SK-N-DZ (cell line): ENCODE measurements at places on chromosomes 7 and 10.

DNA sequence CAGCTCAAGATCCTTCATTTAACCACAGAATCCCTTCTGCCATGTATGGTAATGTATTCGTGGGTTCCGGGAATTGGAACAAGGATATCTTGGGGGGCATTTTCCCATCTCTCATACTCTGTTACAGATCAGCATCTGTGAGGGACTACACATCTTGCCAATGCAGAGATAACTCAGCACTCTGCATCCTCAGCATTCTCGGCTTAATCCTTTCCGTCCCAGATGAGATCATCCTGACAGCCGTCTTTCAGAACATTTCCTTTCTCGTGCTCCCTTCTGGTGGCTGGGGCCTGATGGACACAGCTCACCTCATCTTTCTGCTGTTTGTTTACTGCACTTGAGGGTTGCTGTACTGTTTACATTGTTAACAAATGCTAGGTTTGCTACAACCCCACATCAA, 25.3 kb downstream of the FKBP6 start:
- no peak for DNase-seq

GRCh38 chr10:73232887-73233286, 14.2 kb downstream of the DNAJC9 start:
- DNase-seq, result peak; percentile 17

GRCh38 chr10:74167443-74167842, 16.4 kb downstream of the ADK start:
- DNase-seq, result no peak

DNA sequence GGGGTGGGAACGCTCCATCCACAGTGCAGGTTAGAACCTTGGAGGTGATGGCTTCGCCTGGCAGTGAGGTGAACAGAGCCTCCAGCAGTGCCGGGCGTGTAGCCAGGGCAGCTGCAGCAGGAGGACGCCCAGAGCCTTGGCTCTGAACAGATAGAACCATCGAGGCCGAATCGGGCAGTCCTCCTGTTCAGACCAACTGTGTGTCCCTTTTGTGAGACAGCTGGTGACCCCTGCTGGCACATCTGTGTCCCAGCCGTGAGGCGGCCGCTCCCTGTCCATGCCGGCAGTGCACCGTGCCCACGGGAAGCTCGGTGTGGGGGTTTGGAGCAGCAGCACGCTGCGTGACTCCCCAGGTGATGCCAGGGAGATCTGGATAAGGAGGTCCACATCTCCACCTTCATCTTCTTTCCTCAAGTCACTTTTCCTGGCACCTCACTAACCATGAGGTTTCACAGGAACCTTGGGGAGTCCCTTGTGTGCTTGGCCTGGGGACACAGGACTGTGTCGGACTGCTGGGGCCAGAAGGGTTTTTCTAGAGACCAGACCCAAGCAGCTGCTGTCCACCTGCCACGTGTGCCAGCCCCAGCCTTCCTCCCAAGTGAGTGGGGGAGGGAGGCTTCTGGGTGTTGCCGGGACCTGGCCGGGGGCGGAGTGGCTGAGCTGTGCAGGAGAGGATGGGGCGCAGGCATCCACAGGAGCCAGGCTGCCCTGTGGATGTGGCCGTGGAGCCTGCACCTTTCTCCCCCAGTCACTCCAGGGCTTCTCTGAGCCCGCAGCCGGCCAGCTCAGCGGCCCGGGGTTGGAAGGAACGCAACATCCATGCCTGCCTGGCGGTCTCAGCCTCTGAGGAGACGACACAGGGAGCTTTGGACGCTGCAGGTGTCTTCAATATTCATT, 69.4 kb downstream of the DNAJB6 start:
- no peak for DNase-seq

- no peak for DNase-seq
Observed at GRCh38 chr7:87877366-87878040, 1.2 kb downstream of the DBF4 start.

GRCh38 chr7:128055637-128056036, 24.4 kb upstream of the LRRC4 start:
- DNase-seq, result no peak

- peak; percentile 17 for DNase-seq
Observed at GRCh38 chr10:2839081-2839725, 228.1 kb upstream of the PFKP start.

DNA sequence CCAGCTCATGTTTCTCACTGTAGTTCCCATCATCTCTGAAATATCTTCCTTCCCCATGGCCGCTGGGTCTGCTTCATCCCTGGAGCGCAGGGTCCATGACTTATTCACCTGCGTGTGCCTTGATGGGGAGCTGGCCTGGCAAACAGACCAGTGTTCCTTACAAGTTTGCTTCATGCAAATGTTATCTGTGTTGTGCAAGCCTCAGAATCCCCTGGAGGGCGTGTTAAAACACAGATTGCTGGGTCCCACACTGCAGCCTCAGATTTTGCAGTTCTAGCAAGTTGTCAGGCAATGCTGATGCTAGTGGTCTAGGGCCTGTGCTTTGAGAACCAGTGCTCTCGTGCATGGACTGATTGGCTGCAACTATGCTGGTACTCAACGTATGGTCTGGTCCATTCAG, 7.2 kb upstream of the DMBT1 start:
- no peak for DNase-seq

- DNase-seq, result peak; percentile 37
Observed at GRCh38 chr10:5890452-5890915, 441 bp downstream of the FBH1 start.

DNA sequence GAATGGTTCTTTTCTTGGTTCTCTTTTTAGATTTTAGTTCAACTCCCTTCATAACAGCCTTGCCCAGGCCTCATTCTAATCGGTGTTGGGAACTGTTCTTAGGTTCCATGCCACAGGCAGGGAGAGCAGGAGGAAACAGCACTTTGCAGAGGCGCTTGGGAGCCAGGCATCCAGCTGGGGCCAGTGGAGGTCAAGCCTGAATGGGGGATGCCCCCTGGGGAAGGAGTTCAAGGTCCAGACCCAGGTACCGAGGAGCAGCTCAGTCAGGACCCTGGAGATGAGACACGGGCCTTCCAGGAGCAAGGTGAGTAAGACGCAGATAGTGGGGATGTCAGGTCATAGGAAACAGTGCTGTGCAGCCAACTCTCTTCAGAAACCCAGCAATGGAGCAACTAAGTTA, 4.5 kb downstream of the ZSCAN25 start:
- no peak for DNase-seq

DNA sequence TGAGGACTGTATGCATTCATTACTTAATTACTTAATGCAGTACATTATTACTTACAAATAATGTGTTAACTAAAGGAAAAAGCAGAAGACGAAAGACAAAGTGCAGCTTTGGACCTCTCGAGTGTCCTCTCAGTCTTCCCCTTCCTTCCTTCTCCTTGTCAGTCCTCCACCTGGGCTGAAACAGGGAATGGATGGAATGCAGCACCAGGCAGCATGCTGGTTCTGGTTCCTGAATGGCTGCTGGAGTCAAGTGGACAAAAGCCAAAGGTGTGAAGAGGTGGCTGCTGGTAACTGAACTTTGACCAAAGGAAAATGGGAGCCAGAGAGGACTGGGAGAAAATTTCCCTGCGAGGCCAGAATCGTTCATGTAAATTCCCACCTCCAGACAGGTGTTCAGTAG, 179.5 kb downstream of the GPAM start:
- DNase-seq, result no peak
